G401 (cell line): ENCODE measurements at places on chromosomes 1 and 21. TPM values are rescaled to one million over a fixed set of nuclear protein-coding genes. Genes with fewer than 3 reads are reported as not detected.

DNA sequence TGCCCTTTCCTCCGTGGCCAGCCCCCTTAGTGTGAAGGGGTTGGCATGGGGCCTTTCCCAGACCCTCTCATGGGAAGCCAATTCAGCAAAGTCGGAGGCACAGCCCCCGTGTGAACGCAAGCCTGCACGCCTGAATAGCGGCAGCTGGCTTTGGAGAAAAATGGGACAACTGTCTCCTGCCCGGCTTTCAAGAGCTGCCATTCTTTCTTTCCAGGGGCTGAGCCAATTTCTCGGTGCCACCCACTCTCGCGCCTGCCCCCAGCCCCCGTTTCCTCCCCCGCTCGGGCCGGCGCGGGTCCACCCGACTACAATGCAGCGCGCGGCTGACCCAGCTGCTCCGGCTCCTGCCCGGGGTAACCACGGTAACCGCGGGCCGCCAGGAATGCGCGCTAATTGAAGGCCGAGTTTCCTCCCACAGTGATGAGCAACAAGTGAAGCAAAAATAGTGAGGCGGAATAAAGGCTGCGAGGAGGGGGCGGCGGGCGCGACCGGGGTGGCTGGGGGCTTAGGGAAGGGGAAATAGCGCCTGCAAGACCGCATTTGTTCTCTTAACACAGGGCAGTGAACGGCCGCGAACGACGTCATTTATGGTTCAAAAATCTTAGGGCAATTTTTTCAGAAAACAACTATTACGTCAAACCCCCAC lies 27.8 kb downstream of the ILDR2 start:
- peak; percentile 37 for DNase-seq

GRCh38 chr1:244346972-244347618 lies 104.6 kb downstream of the ADSS2 start:
- DNase-seq, result no peak

DNM3 gene
- 8.3 and 13.0 TPM in 2 replicates for total RNA-seq

DNA sequence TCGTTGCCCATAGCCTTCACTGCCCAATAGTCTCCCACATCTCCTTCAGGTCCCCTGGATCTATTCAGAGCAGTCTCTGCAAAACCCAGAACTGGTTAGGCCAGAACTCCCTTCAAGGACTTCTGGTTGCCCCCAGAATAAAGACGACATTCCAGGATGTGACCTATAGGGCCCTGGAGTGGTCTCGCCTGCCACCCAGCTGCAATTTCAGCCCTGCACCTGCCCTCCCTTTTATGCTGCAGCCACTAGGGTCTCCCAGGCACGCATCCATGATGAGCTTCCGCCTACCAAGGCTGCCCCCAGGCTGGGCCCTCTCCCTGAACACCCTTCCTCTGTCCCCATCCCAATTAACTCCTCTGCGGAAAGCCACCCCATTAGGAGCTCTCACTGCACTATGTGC lies 7.2 kb upstream of the TSPEAR start:
- no peak for DNase-seq

- no peak for DNase-seq
Measured at GRCh38 chr1:17045150-17045549, 8.7 kb downstream of the SDHB start.

DNA sequence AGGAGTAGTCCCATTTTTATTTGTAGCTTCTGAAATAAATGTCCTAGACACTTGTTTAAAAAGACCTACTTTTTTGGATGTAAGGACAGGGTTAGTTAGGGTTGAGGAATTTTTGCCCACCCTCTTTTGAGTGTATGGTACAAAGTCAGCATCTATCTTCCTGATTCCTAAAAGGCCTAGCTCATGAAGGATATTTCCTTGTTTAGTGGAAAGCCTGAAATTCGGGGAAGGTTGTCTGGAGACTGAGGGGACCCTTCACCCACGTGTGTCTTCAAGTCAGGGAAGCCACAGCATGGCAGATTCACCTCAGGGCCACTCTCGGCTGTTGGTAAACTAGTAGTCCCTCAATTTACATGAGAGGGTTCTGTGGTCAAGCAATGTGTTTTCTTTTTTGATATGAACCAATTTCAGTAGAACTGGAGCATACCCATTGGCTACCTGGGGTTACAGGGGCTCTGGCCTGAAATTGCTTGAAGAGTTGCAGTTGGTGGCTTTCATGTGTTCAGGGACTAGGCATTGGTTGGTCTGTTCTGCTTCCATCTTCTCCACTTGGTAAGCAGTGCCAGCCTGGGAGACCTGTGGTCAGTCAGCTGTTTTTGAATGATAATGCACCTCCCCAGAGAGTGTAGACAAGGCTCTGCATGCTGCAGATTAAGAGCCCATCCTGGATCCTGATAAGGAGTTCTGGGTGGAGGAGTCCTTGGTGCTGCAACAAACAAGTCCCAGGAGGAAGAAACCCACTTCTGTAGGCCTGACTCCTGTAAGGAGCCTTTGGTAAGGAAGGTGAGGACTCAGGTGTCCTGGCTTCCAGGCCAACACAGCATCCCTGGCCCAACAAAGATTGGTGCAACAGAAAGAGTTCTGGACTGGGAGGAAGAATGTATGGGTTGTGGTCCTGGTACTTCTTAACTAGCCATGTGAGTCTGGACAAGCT lies 6.3 kb downstream of the BTG2 start:
- no peak for DNase-seq

DNA sequence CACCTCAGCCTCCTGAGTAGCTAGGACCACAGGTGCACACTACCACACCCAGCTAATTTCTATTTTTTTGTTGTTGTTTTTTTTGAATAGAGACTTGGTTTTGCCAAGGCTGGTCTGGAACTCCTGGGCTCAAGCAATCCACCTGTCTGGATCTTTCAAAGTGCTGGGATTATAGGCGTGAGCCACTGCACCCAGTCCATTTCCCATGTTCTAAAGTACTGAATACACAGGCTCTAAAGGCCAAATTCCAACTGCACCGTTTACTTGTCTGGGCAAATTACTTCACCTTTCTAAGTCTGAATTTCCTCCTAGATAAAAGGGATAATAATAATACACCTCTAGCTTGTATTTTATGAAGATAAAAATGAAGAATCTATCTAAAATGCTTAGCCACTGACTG lies 39.6 kb downstream of the FRRS1 start:
- DNase-seq, result no peak

- DNase-seq, result peak; percentile 27
Measured at GRCh38 chr1:19028546-19029129, 72.2 kb upstream of the IFFO2 start.

- no peak for DNase-seq
Measured at GRCh38 chr1:16026723-16027484, 5.1 kb downstream of the CLCNKA start.

AMY2B gene
- total RNA-seq, result 0.95 TPM in 1 of 2 replicates, not detected in the other

MMP23B gene
- 1.1 and 1.3 TPM in 2 replicates for total RNA-seq

- DNase-seq, result peak; percentile 77
Measured at GRCh38 chr1:33370301-33370700, 49.4 kb upstream of the A3GALT2 start.

FAM177B gene
- total RNA-seq, result not detected in 2 replicates

KRTAP21-3 gene
- not detected in 2 replicates for total RNA-seq

DNA sequence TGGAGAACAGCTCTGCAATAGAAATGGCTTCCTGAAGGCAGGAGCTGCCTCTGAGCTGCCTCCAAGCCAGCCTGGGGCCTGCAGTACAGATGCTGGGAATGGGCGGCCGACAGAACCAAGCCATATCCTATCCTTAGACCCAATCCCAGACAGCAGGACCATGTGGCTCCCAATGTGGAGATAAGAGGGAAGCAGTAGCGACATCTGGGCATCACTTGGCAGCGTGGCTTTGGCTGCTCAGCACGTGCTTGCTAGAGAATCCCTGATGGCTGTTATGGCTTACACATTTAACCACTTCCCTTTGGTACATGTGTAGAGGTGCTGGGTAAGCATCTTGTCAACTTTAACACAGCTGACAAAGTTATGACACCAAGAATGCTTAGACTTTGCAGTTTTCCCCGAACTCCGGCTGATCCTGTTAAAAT lies 87.7 kb downstream of the MAN1C1 start:
- no peak for DNase-seq

DNA sequence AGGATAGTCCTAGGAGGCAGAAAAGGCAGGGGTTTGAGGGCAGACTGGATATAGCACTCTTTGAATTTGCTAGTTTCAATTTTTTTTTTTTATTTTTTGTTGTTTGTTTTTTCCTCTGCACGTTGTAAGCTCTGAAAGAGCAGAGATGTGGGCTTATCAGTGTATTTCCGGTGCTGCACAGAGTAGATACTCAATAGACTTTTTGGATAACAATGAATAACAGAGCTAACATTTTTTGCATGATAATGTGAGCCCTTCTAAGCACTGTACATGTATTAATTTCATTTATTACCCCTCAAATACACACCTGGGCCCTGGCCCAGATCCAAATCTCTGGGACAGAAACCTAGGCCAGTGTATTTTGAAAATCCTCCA lies 17.1 kb upstream of the PARP1 start:
- no peak for DNase-seq

LRRC41 gene
- total RNA-seq, result 99.1 and 119 TPM in 2 replicates

DNA sequence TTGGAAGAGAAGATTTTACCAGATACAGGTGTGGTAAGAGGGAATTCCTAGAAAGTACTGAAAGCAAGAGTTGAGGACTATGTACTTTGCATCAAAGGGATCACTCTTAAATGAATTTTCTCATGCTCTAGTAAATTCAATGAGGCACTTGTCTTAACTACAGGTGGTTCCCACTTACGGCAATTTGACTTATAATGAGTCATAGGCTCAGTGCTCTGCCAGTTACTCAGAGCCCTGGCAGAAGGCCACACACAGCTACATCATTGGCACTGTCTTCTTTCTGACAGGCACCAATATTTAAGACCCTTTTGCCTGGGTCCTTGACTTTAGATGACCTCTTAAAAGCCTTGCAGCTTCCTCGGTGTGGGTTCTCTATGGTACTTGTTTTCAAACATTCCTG lies 15.9 kb upstream of the ADAMTS5 start:
- no peak for DNase-seq

DNA sequence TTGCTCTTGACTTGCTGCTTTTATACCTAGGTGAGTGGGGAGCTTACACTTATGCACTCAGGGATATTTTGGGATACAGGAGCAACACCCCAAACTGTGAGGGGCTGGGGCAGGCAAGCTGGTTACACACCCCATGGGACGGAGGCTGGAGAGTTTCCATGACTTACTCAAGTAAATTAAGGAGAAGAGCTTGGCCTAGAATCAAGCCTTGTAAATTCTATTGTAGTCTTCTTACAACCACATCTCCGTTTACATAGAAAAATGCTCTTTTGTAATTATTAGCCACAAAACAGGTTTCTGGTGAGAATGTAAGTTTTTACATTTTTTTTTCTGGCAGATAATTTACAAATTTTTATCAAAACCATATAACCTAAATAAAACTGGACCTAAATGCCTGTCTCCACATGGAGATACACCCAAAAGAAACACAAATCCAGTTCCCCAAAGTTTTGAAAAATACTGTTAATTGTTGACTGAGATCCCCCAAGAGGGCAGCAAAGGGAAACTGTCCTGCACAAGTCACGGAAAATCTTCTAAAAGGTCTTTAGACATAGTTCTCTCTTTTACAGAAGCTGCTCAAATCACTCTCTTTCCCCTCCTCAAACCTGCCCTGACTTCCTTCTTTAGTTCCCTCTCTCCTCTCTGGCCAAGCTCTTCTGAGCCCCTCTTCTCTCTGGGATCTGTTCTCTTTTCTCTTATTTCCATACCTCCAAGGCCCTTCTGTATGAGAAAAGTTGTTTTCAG lies 134.0 kb downstream of the HIVEP3 start:
- no peak for DNase-seq

DNA sequence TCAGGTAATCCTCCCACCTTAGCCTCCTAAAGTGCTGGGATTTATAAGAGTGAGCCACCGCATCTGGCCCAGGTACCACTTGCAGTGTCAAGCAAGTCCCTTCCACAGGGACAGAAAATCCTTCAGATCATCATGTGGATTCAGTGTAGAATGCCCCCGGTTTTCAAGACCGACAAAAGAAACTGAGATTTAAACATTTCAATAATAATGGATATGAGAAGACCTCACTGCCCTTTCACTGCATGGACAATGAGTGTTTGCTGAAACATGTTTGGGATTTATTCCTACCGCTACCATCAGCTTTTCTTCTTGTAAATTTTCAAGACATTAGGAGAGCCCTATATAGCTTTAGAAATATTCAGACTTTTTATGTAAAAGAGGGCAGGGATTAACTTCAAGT lies 41.5 kb downstream of the HTR6 start:
- DNase-seq, result no peak

KCNJ9 gene
- total RNA-seq, result not detected in 2 replicates

DNA sequence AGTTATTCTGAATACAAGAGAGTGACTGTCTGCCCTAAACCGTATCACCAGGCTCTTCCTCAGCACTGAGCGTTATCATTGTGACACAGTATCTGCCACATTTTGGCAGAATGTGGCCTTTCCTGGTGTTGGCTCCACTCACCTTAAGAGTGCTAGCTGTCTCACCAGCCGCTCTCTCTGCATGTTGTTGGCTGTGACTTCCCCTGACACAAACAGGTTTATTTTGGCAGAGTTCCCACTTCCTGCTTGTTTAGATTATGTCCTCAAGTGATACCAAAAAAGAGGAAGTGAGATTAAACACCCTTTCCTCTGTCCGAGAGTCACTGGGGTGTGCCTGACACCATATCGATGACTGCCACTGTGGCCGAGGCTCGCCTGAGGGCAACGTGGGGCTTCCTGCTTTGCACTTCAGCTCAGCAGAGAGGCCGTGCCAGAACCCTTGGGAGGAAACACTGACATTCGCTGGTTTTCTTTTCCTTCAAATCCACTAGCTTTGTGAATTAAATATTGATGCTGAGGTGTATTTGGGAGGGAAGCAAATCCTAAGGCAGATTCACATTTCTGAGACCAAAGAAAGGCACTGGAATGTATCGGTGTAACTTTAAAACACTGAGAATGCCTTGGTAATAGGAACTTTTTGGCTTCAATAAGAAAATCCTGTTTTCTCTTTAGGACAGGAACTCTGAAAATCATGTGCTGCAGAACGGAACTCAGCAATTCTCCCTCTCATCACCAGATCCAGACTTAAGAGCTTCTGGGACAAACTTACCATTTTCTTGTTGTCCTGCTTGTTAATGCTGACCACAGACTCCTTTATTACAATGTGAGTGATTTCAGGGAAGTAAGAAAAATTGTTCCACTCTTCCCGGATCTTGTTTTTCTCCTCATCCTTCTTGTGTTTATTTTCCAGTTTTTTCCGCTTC lies 102.1 kb downstream of the JAK1 start:
- peak; percentile 66 for DNase-seq

- DNase-seq, result no peak
Measured at GRCh38 chr1:242854466-242854865, 330.0 kb upstream of the PLD5 start.

GRCh38 chr1:206691604-206692003 lies 6.9 kb downstream of the MAPKAPK2 start:
- DNase-seq, result peak; percentile 45

DNA sequence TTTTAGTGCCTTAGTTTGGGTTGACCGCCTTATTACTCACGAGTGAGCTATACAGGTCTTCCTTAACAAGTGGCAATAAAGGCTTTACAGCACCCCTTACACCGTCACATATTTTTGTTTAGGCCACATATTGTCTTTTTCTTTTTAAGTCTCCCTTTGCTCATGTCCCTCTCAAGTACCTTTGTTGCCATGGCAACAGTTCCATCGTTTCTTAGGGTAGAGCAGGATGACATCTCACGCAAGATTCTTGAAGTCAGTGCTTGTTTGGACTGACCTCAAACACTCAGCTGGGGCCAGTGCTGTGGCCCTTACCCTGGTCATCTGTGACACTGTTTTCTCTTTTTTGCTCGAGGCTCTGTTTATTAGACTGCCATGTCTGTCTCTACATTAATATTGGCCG lies 69.8 kb downstream of the PBX1 start:
- no peak for DNase-seq

GRCh38 chr1:83318366-83318765 lies 680.6 kb downstream of the TTLL7 start:
- DNase-seq, result no peak
